ENCODE measurements at places on chromosomes 3 and 15.

GRCh38 chr3:128328546-128329458 is 137.9 kb downstream of the DNAJB8 start:
- H3K27me3 ChIP-seq: no peaks in the 10 kb centered on the region
- DNase-seq: no peak
- H3K36me3 ChIP-seq: peaks cover 19% of the 10 kb centered on the region
- no peak overlapping the region for H3K4me3 ChIP-seq
- no peak overlapping the region for H3K27ac ChIP-seq

DNA sequence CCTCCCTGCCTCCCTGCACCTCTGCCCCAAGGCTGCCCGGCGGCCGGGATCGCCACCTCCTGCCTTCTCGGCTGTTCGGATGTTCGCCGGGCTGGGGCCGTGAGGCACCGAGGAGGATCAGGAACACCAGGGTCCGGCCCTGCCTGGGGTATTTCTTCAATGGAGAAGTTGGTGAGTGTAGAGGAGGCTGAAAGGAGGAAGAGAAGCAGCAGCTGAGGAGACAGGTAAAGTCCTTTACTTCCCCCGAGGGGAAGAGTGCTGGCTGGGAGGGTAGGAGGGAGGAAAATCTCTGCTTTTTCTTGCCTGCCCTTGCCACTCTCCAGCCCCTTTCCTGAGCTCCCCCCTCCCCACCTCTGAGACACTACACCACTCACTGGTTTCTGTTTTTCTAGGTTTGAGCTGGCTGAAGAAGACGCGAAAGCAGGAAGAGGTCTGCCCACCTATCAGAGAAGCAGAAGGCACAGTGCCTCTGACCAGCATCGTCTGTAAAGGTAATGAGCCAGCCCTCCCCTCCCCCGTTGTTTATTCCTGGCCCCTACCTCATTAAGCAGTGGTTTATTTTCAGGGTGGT is 519 bp downstream of the ASB7 start:
- H3K27me3 ChIP-seq: no peaks in the 10 kb centered on the region
- DNase-seq: no peak
- peaks cover 2% of the 10 kb centered on the region for H3K36me3 ChIP-seq
- H3K4me3 ChIP-seq: peak overlapping the region; percentile 78

GRCh38 chr3:29614954-29615353 is 334.1 kb downstream of the RBMS3 start:
- H3K27ac ChIP-seq: no peak overlapping the region
- H3K36me3 ChIP-seq: no peaks in the 10 kb centered on the region
- DNase-seq: no peak

GRCh38 chr15:69289342-69290146 is 9.2 kb upstream of the PAQR5 start:
- H3K27me3 ChIP-seq: no peaks in the 10 kb centered on the region
- peaks cover 2% of the 10 kb centered on the region for H3K36me3 ChIP-seq
- H3K4me1 ChIP-seq: no peaks in the 10 kb centered on the region
- DNase-seq: no peak
- H3K4me3 ChIP-seq: no peak overlapping the region
- H3K27ac ChIP-seq: no peak overlapping the region

GRCh38 chr3:20047341-20047779 is 7.1 kb downstream of the KAT2B start:
- DNase-seq: no peak
- H3K4me1 ChIP-seq: peaks cover 11% of the 10 kb centered on the region
- H3K4me3 ChIP-seq: no peak overlapping the region
- H3K27me3 ChIP-seq: no peaks in the 10 kb centered on the region
- H3K27ac ChIP-seq: no peak overlapping the region
- no peaks in the 10 kb centered on the region for H3K36me3 ChIP-seq

DNA sequence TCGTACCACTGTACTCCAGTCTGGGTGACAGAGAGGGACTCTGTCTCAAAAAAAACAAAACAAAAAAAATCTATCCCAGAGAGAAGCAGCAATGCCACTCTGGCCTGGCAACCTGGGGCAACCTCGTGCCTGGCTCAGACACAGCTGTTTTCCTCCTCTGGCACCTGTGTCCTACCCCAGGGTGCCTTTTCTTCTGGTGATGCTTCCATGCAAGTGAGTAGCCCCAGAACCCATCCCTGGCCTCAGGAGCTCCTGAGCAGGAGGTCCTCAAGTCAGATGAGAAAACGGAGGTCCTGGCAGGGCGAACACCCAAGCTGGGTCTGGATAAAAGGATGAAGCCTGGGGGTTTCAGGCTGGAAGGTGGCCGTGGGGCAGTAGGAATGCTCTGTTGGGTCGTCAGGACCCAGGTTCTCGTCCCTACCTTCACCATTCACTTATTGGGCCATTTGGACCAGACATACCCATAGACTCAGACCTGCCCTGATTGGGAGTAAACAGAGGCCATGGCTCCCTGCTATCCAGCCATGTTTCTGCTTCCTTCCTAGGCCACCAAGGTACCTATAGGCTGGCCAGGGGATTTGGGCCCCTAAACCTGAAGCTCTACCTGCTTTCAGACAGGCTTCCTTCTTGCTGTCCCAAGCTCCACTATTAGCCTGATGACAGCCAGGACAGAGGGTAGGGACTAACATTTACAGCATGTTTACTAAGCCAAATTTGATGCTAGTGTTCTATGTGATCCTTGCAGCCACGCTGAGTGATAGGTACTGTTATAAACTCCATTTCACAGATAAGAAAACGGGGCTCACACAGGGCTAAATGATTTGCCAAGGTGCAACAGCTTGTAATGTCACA is 102.2 kb downstream of the DAPK2 start:
- H3K27ac ChIP-seq: no peak overlapping the region
- no peaks in the 10 kb centered on the region for H3K27me3 ChIP-seq
- no peak overlapping the region for H3K4me3 ChIP-seq
- no peak for DNase-seq

DNA sequence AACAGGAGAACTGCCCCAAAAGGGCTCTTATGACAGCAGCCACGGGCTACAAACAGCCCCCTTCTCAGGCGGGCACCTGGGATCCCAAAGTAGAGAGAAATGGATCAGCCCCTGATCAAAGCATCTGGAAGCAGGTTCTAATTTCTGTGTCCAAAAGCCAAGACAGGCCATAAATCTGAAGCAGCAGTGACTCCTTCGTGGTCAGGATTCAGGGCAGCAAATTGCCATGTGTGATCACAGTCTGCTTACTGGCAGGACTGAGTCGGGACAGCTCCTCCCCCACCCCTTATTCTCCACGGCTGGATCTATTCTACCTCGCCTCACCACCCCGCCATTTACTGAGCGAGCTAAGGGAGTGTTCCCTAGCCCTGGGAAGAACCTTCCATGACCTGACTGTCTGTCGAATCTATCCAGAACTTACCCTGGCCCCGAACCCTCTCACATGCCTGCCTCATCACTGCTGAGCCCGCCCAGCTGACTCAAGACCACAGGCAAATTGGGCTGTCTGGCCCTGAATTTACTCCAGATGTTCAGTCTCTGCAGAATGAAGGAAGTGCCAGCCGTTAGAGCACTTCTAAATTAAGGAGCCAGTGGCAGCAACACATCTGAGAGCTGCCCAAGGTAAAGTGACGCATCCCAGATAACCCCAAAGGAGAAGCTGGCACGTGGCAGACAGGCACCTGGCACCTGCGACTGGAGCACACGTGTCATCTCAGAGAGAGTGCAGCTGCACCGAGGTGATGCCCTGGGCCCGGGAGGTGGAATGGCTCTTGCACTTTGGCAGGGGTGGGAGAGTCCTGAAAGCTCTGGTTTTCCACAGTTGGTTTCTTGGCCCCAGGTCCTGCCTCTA is 1.3 kb downstream of the LRRC15 start:
- peaks cover 3% of the 10 kb centered on the region for H3K4me1 ChIP-seq
- no peak overlapping the region for H3K27ac ChIP-seq
- no peaks in the 10 kb centered on the region for H3K36me3 ChIP-seq
- DNase-seq: no peak

DNA sequence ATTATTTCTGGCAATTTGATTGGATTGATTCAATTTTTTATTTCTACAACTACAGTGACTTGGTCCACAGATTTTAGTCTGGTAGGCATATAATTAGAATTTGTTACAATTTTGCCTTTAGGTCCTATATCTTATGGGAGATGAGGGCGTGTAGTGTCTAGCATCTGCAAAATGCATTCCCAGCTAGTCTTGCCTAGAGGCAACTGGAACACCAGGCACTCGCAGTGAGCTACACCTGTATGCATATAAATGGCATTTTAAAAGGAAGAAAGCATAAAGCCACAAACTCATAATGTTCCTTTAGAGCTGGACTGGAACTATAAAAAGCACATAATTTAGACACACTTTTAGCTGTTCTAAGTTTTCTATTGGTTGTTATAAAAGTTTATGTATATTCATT is 17.9 kb upstream of the SPPL2A start:
- no peaks in the 10 kb centered on the region for H3K27me3 ChIP-seq
- H3K4me3 ChIP-seq: no peak overlapping the region
- DNase-seq: no peak
- no peaks in the 10 kb centered on the region for H3K36me3 ChIP-seq
- no peaks in the 10 kb centered on the region for H3K4me1 ChIP-seq

DNA sequence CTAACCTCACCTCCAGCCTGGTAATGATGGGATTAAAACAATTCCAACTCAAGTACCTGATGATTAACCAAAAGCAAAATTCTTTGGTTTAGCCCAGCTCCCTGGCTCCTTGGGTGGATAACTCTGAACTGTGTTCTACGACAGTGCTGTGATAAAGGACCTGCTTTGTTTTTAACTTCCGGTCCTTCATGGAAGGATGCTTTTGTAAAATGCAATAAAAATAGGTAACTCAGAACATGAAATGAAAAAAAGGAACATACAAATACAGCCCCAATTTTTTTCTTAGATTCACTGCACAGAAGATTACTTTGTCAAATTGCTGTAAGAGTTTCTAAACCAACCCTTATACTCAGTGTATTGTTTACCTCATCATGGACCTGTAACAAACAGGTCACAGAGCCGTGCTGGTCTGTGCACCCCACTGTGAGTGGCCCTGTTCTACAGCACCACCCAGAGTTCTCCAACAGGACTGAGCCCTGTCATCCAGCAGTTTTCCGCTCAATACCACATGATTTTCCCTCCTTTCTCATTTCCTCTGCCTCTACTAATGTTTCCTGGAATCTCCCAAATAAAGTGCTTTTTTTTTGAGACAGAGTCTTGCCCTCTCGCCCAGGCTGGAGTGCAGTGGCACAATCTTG is 4.9 kb upstream of the PCYT1A start:
- no peak overlapping the region for H3K27ac ChIP-seq
- DNase-seq: peak; percentile 36
- H3K27me3 ChIP-seq: no peaks in the 10 kb centered on the region
- H3K36me3 ChIP-seq: no peaks in the 10 kb centered on the region
- H3K4me3 ChIP-seq: no peak overlapping the region

DNA sequence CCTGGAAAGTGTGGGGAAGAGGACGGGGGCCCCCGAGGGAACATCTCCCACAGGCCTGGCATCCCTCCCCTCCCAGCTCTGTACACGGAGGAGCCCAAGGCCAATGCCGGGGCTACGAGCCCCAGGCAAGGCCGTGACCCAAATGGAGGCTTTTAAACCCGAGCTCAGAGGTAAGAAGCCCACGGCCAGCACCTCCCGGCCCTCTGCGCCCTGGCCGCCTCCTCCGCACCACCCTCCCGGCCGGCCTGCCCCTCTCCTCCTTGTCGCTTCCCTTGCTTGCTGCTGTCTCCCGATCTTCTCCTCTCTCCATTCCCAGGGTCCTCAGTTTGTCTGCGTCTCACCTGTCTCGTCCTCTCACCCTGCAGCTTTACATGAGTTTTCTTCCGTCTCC is 1.3 kb downstream of the MUC4 start:
- H3K27me3 ChIP-seq: peaks cover 5% of the 10 kb centered on the region
- DNase-seq: no peak
- no peaks in the 10 kb centered on the region for H3K36me3 ChIP-seq

DNA sequence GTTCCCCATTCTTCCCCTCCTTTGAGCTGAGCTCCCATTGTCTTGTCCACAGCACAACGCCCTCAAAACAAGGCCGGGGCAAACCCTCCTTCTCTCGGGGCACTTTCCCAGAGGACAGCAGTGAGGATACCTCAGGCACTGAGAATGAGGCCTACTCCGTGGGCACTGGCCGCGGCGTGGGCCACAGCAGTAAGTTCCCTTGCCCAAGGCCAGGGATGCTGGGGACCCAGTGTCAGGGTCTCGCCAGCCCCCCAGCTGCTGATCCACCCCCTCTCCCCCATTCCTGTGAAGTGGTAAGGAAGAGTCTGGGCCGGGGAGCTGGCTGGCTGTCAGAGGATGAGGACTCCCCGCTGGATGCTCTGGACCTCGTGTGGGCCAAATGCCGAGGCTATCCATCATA is 4.2 kb upstream of the OGG1 start:
- no peak overlapping the region for H3K27ac ChIP-seq
- no peak overlapping the region for H3K4me3 ChIP-seq
- no peak for DNase-seq
- H3K36me3 ChIP-seq: peaks cover 11% of the 10 kb centered on the region

GRCh38 chr3:73475175-73475574 is 149.6 kb downstream of the PDZRN3 start:
- no peaks in the 10 kb centered on the region for H3K27me3 ChIP-seq
- H3K4me3 ChIP-seq: no peak overlapping the region
- DNase-seq: no peak
- H3K36me3 ChIP-seq: no peaks in the 10 kb centered on the region
- H3K4me1 ChIP-seq: peaks cover 12% of the 10 kb centered on the region
- no peak overlapping the region for H3K27ac ChIP-seq

DNA sequence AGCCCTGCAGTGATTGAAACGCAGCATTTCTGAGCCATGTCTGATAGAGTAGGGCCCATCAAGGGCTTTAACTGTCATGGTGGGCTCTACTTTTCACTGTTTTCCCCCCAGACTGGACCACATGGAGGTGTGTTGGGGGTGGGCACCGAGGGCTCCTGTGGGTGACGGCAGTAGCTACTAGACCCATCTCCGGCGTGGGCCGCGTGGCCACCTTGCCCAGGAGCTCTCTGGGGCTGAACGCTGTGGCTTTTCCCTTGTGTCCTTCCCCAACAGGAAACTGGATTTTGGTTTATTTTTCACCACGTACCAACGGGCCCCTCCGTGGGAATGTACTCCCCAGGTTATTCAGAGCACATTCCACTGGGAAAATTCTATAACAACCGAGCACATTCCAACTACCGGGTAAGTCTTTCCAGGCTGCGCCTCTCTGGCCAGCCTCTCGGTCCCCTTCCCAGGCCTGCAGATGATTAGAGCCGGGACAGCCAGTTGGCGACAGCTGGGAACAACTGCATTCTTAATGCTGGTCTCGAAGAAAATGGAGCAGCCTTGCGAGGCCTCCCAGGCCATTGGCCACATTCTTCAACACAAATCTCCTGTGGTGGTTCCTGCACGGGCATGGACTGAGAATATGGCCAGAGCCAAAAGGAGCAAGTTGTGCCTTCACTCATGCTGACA is 67.7 kb downstream of the MESD start:
- H3K27me3 ChIP-seq: no peaks in the 10 kb centered on the region
- H3K36me3 ChIP-seq: no peaks in the 10 kb centered on the region
- H3K4me3 ChIP-seq: no peak overlapping the region
- no peak overlapping the region for H3K27ac ChIP-seq
- no peak for DNase-seq

- H3K36me3 ChIP-seq: no peaks in the 10 kb centered on the region
- H3K4me3 ChIP-seq: no peak overlapping the region
- H3K27me3 ChIP-seq: no peaks in the 10 kb centered on the region
- H3K4me1 ChIP-seq: no peaks in the 10 kb centered on the region
These were observed 138.4 kb downstream of the LEKR1 start for GRCh38 chr3:156964577-156964976.

- H3K36me3 ChIP-seq: no peaks in the 10 kb centered on the region
- H3K27me3 ChIP-seq: no peaks in the 10 kb centered on the region
- no peaks in the 10 kb centered on the region for H3K4me1 ChIP-seq
- DNase-seq: no peak
- no peak overlapping the region for H3K4me3 ChIP-seq
These were observed 74.4 kb downstream of the THSD4 start for GRCh38 chr15:71189718-71190117.

- no peaks in the 10 kb centered on the region for H3K4me1 ChIP-seq
- no peak overlapping the region for H3K27ac ChIP-seq
- no peak for DNase-seq
- no peaks in the 10 kb centered on the region for H3K27me3 ChIP-seq
- no peak overlapping the region for H3K4me3 ChIP-seq
These were observed 4.5 kb downstream of the CPN2 start for GRCh38 chr3:194346621-194347020.

Measured in small intestine (tissue), 16 donors.